ENCODE measurements at places on chromosomes 3 and 15.
A peak's percentile ranks its signal among the peaks of the same experiment; 100 is the strongest.

DNA sequence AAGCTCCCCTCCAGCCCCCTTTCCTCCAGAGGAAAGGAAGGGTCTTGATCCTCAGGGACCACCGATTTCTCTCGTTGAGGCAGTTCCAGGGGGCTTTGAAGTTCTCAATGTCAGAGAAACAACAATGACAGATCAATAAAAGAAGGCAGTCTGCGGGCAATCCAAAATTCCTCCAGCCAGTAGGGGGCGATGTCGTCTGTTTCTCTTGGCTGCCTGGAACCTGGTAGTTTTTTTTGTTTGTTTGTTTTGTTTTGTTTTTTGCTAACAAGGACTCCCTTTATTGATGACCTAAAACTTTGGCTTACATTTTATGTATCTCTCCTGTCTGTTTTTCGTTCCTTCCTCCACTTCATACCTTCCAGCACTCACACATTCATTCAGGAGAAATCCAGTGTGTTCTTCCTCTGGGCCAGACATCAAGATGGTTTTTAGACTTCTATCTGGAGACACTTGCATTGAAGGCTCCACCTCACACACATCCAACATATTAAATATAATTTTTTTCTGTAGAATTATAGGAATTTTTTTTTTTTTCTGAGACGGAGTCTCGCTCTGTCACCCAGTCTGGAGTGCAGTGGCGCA, 276.6 kb downstream of the RPLP1 start:
- DNase-seq, result peak; percentile 49

DNA sequence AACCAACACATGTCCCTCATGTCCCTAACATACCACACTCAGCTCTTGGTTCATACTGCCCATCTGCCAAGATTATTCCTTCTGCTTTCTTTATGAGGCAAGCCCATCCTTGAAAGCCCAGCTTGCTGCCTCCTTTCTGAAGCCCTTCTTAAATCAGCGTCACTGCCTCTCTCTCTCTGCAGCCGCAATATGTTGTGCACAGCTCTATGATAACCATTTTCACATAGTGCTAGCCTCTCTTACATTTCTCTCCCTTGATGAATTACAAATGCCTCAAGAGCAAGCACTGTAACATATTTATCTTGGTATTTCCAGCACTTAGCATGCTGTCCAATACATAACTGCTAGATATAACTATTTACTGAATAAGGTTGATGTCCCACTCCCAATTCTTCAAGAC, 86.5 kb downstream of the TNIK start:
- DNase-seq, result no peak

- DNase-seq, result no peak
These were observed 21.6 kb upstream of the ZNF280D start for GRCh38 chr15:56754772-56755370.

GRCh38 chr3:97829198-97829597, 7.4 kb downstream of the CRYBG3 start:
- no peak for DNase-seq

- DNase-seq, result no peak
These were observed 3.4 kb upstream of the HHLA2 start for GRCh38 chr3:108292905-108293328.

DNA sequence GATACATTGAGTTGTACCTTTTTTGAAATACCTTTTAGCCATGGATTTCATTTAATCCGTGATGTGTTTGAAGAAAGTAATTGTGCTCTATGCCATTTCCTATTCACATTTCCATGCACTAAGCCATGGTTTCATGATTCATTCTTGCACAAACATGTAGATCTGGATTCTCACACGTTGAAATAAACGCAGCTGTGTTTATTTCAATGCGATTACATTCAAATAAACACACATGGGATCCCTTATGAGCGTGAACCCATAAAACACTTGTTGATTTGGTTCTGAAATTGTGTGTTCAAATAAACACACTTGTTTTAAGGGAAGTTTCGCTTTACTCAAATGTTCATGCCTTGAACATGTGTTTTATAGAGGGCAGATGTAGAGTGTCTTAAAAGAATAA, 39.2 kb downstream of the BBX start:
- no peak for DNase-seq

GRCh38 chr3:17398959-17399551, 343.4 kb downstream of the TBC1D5 start:
- no peak for DNase-seq

DNA sequence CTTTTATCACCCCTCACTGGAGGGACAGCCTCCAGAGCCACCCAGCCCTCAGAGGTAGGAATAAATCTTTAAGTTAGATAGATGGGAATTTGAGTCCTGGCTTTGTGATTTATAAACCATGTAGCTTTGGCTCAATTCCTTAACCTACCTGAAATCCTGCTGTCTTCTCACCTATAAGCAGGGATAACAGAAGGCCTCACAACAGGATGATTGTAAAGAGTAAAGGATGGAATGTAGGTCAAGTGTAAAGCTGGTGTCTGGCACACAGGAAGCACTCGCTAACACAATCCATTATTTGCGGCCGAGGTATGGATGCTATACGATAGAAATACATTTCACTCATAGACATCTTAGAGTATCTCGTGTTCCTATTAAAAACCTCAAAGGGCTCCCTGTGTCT, 162.9 kb upstream of the LRTM1 start:
- DNase-seq, result no peak

- DNase-seq, result no peak
These were observed 208.2 kb upstream of the MANF start for GRCh38 chr3:51176923-51177322.

GRCh38 chr15:52010633-52011595, 8.1 kb upstream of the MAPK6 start:
- DNase-seq, result no peak

DNA sequence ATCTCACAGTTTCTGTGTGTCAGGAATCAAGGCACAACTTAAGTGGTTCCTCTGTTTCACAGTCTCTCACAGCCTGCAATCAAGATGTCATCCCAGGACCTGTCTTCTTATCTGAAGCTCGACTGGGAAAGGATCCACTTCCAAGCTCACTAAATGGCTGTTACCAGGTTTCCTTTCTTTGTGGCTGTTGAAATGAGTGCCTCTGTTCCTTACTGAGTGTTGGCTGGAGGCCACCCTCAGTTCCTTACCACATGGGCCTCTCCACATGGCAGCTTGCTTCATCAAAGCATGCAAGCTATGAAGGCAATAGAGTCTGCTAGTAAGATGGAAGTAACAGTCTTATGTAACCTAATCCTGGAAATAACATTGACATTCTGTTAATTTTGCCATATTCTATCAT, 174.0 kb downstream of the ERC2 start:
- no peak for DNase-seq

DNA sequence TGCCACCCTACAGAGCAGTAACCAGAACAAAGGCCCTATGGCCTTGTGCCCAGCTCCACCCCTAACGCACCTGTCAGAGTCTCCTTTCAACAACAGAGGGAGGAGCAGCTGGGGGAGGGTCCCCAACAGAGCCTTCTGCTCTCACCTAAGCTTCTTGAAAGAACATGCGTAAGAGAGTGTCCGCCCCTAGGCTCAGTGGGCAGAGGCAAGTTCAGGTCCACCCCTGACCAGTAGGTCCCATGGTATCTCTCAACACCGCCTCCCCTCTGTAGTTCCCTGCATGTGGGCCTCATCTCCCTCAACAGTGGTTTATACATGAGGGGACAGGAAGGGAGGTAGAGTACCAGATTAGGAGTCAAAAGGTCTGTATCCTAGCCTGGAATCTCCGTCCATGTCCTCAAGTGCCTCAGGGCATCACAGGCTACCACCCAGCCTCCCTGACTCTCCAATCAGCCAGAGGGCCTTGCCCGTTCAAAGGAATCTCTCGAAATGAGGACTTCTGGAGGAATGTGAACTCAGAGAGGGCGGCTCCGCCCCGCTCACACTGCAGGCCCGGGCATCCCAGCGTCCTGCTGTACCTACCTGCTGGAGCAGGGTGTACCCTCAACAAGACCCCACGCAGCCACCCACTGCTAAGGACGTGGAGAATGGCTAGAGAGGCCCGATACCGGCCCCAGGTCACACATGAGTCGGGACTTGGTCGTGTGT, 680 bp downstream of the POC1A start:
- peak; percentile 77 for DNase-seq

GRCh38 chr15:64138331-64138941, 13.1 kb upstream of the SNX22 start:
- DNase-seq, result no peak

GRCh38 chr15:74958320-74958907, 1.8 kb upstream of the RPP25 start:
- peak; percentile 44 for DNase-seq

GRCh38 chr3:110583373-110583935, 488.2 kb upstream of the NECTIN3 start:
- peak; percentile 68 for DNase-seq

DNA sequence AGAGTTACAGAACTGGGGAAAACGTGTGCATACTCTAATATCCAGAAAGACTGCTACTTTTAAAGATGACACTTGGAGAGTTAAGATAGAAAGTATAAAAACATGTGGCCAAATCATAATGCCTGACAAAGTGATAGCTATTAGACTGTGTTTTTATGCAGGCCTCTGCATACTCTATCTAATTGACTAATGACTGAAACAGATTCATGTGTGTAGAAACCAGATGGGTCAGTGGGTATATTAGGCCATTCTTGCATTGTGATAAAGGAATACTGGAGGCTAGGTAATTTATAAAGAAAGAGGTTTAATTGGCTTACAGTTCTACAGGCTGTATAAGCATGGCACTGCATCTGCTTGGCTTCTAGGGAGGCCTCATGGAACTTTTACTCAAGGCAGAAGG, 71.5 kb downstream of the PPM1L start:
- DNase-seq, result no peak

DNA sequence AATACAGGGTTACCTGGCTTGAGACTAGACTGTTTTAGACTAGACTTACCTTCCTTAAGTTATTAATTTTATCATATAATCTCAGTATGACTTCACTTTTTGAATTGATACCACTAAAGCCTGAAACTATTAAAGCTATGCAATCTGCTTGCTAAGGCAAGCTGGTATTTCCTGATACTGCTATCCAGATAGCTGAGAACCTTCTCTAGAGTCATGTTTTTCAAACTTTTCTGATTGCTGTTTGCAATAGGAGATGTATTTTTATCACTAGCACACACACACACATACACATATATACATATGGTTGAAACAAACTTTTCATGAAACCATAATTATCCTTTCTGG, 9.3 kb upstream of the MAGI1 start:
- DNase-seq, result no peak

DNA sequence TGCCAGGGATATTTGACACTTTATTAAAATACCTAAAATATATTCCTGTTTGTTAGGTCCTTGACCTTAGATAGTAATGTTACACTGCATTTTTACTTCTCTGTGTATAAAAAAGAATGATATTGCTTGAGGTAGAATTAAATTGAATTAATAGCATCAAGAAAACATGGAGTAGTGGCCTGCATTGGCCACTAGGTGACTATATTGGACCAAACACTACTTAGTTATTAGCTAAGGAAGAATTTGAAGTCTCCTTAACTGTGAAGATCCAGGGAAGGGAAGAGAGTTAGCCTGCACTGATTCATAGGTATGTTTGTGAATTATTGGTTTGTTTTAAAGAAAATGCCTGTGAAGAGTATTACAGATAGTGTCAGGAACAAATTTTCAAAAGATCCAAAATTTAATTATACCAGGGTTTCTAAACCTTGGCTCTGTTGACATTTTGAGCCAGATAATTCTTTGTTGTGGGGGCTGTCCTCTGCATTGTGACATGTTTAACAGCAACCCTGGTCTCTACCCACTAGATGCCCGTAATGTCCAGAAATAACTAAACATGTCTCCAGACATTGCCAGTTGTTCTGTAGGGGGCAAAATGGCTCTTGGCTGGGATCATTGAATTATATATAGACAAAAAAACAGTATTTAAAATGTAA, 103.6 kb upstream of the THSD4 start:
- no peak for DNase-seq

Data from Caco-2 (cell line).